ENCODE measurements at places on chromosomes 5 and 9.

DNA sequence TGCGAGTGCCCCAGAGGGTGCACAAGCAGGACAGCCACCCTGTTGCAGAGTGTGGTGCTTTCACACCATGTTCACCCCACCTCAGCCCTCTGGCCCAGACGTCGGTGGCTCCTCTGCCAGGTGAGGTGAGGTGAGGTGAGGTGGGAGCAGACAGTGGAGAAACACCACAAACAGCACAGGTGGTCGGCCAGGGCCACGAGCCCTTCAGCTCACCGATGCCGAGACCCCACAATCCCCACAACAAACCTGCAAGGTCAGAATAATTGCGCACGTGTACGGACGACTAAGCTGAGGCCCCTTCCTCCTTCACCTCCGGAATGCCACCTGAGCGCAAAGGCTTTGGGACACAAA, 10.5 kb downstream of the BRD3 start:
- DNase-seq = no peak

DNA sequence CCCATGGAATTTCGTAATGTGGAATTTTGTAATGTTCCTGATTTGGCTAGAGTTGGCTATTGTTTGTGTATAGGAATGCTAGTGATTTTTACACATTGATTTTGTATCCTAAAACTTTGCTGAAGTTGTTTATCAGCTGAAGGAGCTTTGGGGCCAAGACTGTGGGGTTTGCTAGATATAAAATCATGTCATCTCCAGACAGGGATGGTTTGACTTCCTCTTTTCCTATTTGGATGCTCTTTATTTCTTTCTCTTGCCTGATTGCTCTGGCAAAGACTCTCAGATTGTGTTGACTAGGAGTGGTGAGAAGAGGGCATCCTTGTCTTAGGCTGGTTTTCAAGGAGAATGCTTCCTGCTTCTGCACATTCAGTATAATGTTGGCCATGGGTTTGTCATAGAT, 91.0 kb downstream of the NNT start:
- no peak for DNase-seq

DNA sequence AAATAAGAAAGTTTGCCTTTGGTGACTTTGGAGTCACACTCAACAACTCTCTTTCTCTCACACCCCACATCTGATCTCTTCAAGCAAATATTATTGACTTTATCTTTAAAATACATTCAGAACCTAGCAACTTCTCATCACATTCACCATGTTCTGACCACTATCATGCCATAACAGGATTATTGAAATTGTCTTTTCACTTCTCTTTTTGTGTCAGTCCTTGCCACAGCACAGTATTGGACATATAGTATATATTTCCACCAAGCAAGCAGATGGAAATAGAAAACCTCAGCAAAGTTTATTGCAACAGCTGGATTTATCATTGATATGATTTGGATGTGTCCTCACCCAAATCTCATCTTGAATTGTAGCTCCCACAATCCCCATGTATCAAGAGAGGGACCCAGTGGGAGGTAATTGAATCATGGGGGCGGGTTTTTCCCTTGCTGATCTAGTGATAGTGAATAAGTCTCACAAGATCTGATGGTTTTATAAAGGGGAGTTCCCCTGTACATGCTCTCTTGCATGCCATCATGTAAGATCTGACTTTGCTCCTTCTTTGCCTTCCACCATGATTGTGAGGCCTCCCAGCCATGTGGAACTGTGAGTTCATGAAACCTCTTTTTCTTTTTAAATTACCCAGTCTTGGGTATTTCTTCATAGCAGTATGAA, 26.9 kb upstream of the ITGA1 start:
- DNase-seq = no peak

DNA sequence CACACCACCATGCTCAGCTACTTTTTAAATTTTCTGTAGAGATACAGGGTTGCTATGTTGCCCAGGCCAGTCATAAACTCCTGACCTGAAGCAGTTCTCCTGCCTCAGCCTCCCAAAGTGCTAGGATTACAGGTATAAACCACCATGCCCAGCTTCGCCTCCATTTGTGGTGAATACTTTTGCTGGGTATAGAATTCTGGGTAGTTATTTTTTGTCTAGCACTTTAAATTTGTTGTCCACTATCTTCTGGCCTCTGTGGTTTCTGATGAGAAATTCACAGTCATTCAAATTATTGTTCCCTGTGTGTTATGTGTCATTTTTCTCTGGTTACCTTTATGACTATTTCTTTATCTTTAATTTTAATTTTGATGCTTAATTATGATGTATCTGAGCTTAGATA, 57.7 kb upstream of the EXOC3 start:
- DNase-seq = no peak

- no peak for DNase-seq
These were observed 130.4 kb upstream of the PRLR start for GRCh38 chr5:35360671-35361070.

DNA sequence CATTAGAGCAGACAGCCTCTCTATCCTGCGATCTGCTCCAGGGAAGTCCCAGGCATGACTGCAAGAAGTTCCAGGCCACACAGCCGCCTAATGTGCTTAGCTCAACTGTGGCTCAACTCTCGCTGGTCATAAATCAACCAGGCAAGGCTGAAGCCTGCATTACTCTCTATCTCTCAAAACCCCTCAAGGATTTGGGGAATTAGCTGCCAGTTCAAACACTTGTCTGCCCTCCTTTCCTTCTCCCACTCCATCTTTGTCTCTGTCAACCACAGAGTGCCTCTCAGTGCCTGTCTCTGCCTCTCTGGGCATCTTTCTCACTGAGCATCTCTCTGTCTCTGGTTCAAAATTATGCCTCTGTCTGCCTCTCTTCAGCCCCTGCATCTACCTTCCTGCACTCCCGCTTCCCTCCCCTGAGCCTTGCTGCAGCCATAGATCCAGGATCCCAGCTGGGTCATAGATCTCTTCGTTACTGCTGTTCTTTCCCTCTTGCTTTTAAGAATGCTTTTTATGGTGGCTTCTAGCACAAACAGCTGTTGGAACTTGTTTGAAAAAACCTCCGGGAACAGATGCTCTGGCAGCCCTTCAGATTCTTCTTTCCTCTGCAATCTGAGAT, 27.9 kb upstream of the GALNT10 start:
- DNase-seq = no peak

GRCh38 chr9:94222870-94223269, 36.2 kb upstream of the ZNF169 start:
- no peak for DNase-seq

GRCh38 chr5:145697251-145697990, 137.7 kb downstream of the PRELID2 start:
- no peak for DNase-seq

DNA sequence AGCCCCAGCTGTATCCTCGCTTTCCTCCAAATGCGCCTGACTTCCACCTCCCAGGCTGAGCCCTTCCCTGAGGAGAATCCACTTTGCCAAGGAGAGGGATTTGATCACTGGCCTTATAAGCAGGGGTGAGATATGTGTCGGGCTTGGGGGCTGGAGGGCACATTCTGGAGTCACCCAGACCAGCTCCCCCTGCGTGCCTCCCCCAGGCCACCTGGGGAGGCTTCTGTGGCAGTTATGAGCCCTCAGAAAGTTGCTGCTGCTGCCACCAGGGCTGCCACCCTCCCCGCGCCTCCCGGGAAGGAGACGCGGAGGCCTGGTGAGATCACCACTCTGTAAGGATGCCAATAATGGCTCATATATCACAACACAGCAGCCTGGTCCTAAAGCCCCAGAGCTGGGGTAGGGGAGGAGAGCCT, 211.5 kb downstream of the PAPPA start:
- peak; percentile 17 for DNase-seq

DNA sequence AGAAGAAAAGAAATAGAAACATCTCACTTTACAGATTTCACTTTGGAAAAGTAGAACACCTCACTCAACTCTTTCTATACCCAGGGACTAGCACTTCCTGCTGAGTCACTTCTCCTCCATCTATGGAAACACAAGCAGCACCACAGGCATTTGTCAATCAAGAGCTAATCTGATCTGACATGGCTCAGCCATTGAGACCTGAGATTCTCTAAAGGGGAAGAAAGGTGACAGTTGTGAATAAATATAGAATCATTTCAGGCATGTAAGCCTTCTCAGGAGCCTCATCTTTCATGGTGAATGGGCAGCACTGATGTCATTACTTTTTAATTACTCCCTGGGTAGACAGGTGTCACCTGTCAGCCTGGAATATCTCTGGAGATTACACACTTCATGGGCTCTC, 559.8 kb downstream of the HINT1 start:
- DNase-seq = no peak

- no peak for DNase-seq
These were observed 106.4 kb upstream of the NIPBL start for GRCh38 chr5:36770125-36770524.

GRCh38 chr9:98084396-98084795, 27.9 kb downstream of the NANS start:
- no peak for DNase-seq

DNA sequence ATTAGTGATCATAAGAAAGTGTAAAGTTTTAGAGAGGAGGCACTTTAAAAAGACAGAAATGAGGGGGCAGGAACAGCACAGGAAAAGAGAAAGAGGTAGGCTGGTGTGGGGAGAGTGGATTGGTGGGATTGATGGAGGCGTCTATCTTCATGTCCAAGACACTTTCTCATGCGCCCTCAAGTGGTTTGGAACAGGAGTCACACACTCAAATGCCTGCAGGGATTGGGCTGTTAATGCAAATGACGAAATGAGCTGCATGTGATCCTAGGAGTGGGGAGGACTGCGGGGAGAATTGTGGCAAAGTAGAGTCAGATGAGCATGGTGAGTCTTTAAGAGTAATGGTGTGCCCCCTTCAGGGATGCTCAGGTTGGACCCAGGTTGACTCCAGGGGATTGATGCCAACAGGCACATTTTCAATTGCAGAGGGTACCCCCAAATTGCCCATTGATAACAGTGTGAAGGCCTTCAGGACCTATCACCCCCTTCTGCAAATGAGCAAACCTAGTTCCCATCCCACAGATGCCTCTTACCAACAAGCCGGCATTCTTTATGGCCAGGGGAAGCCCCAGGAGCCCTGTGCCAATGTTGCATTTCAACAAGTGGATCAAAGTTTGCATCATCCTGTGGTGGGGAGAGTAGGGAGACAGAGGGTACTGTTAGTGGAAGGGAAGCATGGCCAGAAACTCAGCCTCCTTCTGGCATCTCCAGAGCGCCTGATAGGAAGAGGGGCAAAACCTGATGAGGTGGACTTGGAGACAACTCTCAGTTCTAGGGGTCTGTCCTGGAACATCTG, 5.3 kb downstream of the SLC36A3 start:
- DNase-seq = no peak

DNA sequence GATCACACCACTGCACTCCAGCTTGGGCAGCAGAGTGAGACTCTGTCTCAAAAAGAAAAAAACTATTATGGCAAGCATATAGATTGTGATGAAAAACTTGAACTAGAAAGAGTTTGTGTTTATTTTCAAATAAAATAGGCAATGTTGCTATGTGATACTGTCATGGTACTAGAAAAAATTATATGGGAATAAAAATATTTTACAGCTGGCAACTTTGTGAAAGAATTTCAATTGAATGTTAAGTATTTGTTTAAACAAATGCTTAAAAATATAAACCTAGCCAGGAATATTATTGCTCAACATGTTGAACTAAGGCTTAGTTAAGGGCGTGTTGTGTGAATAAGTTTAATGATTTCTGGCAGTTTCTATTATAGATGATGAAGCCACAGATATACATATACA, 31.7 kb downstream of the HSDL2 start:
- DNase-seq = peak; percentile 26

- DNase-seq = peak; percentile 93
These were observed 42.8 kb downstream of the SHB start for GRCh38 chr9:38026021-38026809.

DNA sequence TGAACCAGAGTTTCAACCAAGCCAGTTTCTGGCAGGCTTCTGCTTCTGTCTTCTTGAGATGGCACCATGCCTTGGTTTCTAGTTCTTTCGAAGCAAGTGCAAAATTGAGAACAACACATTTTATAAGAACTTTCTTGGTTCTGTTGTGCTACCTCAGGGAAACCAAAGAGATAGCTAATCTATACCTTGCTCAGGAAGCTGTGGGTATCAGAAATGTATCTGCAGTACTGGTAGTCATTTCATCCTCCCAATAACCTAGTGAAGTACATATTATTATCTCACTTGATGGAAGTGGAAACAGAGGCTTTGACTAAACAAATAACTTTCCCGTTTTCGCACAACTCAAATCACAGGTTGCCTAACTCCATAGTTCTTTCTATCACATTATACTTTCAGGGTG, 246.6 kb downstream of the ENC1 start:
- DNase-seq = no peak

GRCh38 chr9:4024281-4024777, 275.5 kb downstream of the GLIS3 start:
- DNase-seq = no peak

GRCh38 chr9:34121996-34122395, 4.5 kb downstream of the DCAF12 start:
- no peak for DNase-seq

DNA sequence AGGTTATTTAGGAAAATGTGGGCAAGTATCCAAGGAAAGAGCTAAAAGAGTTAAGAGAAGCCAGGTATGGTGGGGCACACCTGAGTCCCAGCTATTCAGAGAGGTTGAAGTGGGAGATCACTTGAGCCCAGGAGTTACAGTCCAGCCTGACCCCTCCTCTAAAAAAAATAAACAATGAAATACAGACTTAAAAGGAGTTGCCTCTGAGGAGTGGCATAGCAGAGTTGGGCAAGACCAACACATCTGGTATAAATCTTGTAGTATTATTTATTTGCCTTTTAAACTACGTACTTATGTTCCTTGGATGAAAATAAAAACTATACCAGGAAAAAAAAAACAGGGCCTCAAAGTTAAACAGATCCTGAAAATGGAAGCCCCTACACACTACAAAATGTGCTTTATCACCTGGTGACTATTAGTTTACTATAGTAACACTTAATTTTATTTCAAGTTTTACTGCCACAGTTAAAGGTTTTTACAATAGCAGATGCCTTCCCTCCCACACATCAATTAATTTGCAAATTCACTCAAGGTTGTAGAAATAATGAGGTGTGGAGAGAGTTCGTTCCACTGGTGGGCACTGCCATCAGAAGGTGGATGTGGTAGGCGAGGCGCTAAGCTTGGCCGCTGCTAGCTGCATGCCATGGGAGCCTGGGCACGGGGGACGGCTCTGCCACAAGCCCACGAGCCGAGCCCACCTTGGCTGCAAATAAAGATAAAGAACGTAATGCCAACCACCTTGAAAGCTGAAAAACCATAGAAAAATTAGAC, 48.0 kb downstream of the MED27 start:
- DNase-seq = no peak

- no peak for DNase-seq
These were observed 4.0 kb downstream of the SIT1 start for GRCh38 chr9:35646533-35647265.

DNA sequence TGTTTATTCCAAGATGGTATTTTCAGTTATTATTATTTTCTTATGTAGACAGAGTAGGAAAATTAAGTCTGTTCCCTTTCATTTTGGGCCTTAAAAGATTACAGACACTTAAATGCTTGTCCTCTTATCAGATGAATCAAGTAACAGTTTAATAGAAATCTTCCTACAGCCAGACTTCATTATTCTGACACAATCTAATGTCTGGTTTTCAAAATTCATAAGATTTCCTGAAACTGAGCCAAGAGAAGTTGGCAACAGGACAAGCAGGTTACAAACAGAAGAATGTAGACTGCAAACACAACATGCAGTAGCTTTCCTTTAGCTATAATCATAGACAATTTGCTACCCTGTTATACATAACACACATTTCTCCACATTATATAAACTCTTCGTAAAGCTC, 130.5 kb downstream of the FBXL17 start:
- DNase-seq = no peak

- no peak for DNase-seq
These were observed 7.6 kb downstream of the HACD4 start for GRCh38 chr9:21023861-21024260.

- no peak for DNase-seq
These were observed 169.1 kb downstream of the CAAP1 start for GRCh38 chr9:26723486-26723885.

- DNase-seq = no peak
These were observed 372.4 kb downstream of the KCNN2 start for GRCh38 chr5:114734238-114734637.

Data from AG04449 (cell line).